LHCN-M2 (cell line): ENCODE measurements at places on chromosomes 7 and 10. TPM values are rescaled to one million over a fixed set of nuclear protein-coding genes. Genes with fewer than 3 reads are reported as not detected.

DNA sequence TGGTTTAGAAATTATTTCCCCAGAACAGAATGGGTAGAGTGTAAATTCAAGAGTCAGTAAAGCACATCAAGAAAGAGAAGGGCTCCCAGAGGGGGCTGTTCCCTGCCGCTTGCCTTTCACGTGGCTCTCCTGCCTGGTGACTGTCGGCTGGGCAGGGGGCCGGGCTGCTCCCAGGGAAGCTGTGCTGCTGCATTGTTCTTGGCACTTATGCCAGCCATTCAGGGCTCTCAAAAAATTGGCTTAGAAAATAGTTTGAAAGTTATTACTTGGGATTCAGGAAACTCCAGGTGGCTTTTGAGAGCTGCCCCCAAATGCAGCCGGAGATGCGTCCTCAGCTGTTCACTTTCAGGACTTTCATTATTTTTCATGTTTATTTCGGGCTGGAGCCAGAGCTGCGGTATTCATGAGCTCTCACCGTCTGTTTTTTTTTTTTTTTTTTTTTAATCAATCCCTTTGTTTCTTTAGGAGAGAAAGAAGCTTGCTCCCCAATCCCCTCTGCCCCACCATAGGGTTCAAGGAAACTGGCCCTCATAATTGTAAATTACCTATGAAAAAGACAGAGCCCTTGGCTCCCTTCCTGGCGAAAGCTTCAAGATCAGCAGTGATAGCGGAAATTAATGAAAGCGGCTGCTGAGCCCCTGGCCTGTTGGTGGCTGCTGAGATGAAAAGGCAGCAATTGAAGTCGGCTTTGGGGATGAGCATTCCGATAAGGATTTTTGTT lies 94.1 kb downstream of the SORCS3 start:
- DNase-seq = no peak

- DNase-seq = peak; percentile 43
These were observed 1.5 kb downstream of the TRIL start for GRCh38 chr7:28956608-28957063.

- no peak for DNase-seq
These were observed 61.0 kb downstream of the ARHGAP12 start for GRCh38 chr10:31867646-31868045.

DNA sequence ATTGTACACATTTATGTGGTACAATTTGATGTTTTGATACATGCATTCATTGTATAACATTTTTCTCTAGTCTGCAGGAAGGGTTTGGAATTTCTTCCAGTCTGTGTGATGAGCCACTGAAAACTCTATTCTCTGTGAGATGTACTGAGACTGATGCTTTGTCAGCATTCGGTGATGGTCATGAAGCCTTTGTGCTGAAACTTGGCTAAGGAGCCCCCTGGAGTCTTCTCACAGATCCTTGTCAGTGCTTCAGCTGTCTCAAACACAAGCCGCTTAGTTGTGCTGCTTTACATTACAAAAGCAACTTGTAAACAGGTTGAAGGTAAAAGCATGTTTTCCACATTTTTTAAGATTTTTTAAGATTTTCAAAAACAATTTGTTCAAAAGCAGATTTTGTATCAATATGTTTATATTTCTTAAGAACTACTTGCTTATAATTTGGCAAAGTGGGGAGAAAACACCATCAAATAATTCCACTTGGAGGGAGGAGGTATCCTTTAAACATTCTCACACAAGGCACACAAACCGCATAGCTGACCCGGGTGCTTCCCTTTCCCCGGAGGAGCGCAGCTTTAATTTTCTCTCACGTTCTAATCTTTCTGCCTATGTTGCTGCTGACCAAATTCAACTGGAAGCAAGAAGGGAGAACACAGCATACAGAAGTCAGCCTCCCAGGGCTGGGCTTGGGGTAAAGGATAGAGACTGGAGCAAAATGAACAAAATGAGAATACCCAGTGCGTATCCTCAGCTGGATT lies 249.8 kb upstream of the VSTM2A start:
- DNase-seq = peak; percentile 1

DNA sequence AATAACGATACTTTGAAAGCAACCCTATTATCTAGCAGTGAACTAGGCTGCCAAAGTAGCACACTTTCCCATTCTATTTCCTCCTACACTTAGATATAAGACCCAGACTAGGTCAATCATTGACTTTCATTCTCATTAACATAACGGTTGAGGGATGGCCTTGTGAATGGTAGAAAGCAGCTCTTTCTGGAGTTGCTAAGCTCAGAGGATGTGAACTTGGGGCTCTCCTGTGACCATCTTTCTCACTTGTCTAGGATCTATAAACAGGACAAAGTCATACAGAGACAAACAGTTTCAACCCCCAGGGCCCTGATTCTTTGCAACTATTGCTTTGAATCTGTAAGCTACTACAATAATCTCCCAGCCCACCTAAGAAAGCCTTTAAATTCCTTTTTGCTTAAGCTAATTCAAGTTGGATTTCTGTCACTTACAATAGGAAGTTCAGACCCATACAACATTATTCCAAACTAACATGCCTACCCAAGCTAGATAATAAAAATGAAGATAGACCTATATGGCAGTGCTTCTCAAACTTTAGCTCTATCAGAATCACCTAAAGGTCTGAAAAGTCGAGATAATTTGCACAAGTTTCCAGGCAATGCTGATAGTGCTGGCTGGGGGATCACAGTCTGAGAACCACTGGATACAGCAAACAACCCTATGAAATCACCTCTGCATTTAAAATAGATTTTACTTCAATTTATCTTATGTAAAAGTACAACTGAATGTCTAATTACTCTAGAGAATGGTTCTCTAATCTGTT lies 16.7 kb downstream of the P4HA1 start:
- no peak for DNase-seq

- peak; percentile 99 for DNase-seq
These were observed 65.1 kb downstream of the CLEC2L start for GRCh38 chr7:139588632-139589031.

ARHGEF5 gene
- total RNA-seq = 1.3 and 1.5 TPM in 2 replicates

LBX1 gene
- total RNA-seq = 1.7 TPM in 2 replicates

DDIT4 gene
- 257 and 378 TPM in 2 replicates for total RNA-seq
